Right cardiac atrium (tissue), 5 donors: ENCODE measurements at places on chromosomes 13 and 19.
A peak's percentile ranks its signal among the peaks of the same experiment; 100 is the strongest.

DNA sequence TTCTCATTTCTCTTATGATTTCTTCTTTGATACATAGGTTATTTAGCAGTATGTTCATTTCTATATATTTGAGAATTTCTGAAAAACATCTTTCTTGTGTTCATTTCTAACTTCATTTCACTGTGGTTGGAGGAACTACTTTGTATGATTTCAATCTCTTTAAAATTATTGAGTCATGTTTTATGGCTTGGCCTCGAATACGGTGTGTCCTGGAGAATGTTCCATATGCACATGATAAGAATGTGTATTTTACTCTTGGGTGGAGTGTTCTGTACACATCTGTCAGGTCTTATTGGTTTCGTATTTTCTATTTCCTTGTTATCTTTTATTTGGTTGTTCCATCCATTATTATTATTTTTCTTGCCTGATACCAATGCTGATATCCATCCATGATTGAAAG is 22.9 kb downstream of the DNM2 start:
- DNase-seq, result no peak

- no peak for DNase-seq
Observed at GRCh38 chr13:39040206-39040605, 1.9 kb downstream of the NHLRC3 start.

GRCh38 chr13:22024381-22024994 is 353.6 kb downstream of the FGF9 start:
- no peak for DNase-seq

- DNase-seq, result peak; percentile 16
Observed at GRCh38 chr13:25687471-25688225, 315.9 kb downstream of the ATP8A2 start.

- no peak for DNase-seq
Observed at GRCh38 chr13:34344816-34345215, 526.9 kb downstream of the RFC3 start.

- no peak for DNase-seq
Observed at GRCh38 chr13:65768545-65768944, 1461.6 kb downstream of the PCDH9 start.

GRCh38 chr19:39994361-39994760 is 2.5 kb upstream of the ZNF546 start:
- DNase-seq, result no peak
